Activated CD8-positive, alpha-beta memory T cell treated with anti-CD3 and anti-CD28 coated beads, Interleukin-2, amount 50 U/mL, for 48 hours (primary cell): ENCODE measurements at places on chromosomes 5 and 9.

GRCh38 chr9:125432715-125433385, 171.2 kb downstream of the GAPVD1 start:
- DNase-seq, result no peak

DNA sequence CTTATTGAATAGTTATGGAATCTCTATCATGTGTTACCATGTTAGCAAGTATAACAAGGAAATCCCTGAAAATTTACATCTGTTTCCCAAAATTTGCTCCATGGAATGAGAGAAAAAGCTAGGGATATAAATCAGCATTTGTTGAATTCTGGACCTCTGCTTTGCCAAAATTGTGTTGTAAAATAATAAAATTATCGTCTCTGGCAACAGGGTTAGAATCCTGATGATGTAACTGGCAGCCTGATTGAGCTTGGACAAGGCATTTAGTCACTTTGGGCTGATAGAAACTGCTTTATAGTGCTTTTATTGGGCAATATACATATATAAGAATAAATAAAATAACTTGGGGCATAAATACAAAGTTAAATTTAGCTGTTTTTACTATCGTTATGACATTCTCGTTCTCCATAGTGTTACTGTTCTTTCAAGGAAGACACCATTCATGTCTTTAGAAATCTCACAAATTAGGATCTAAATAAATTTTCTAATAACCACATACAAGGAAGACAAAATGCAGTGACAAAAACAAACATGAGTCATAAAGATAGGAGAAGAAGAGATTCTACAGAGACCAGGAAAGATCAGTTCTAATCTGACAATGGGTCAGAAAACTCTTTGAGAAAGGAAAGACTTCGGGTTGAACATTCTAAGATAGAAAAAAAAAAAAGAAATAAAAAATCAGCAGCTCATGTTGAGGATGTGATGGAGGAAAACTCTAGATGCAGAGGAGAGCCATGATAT, 145.0 kb upstream of the CDH10 start:
- DNase-seq, result no peak

- DNase-seq, result no peak
These were observed 1849.2 kb upstream of the C9orf72 start for GRCh38 chr9:29422438-29422837.

- DNase-seq, result no peak
These were observed 196.2 kb downstream of the SLCO4C1 start for GRCh38 chr5:102099766-102100331.

DNA sequence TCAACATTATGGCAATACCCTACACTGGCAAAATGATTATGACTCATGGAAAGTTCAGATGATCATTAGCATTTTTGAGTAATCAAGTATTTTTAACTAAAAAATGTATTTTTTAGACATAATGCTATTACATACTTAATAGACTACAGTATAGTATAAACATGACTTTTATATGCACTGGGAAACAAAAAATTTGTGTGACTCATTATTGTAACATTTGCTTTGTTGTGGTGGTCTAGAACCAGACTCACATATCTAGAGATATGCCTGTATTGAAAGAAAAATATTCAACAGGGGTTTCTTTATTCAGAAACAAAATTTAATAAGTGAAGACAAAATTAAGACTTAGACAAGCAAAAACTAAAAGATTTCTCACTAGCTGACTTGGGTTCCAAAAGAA, 385.3 kb upstream of the RIOK2 start:
- no peak for DNase-seq

DNA sequence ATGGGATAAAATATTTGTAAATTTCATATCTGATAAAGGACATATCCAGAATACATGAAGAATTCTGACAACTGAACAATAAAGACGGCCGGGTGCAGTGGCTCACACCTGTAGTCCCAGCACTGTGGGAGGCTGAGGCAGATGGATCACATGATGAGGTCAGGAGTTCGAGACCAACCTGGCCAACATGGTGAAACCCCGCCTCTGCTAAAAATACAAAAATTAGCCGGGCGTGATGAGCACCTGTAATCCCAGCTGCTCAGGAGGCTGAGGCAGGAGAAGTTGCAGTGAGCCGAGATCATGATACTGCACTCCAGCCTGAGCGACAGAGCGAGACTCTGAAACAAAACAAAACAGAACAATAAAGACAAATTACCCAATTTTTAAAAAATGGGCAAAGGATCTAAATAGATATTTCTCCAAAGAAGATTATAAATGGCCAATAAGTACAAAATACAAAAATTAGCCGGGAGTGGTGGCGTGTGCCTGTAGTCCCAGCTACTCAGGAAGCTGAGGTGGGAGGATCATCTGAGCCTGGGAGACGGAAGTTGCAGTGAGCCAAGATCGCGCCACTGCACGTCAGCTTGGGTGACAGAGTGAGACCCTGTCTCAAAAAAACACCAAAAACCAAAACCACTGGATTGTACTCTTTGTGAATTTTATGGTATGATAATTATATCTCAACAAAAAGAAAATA, 9.6 kb upstream of the NSD1 start:
- DNase-seq, result no peak

DNA sequence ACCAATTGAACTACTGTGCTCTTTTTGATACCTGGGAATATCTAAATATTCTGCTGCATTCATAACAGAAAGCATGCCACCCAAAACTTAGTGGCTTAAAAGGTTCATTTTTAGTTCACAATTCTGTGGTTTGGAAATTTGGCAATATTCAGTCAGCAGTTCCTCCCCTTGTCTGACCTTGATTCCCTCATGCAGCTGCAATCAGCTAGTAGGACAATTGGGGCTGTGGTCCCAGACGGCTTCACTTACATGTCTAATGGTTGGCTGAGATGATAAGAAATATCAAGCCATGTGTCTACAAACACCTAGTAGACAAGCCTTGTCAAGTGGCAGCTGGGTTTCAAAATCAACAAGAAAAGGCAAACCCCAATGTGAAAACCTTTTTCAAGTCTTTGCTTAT, 51.3 kb downstream of the ANXA1 start:
- DNase-seq, result no peak
